ENCODE measurements at places on chromosomes 6 and 20.

DNA sequence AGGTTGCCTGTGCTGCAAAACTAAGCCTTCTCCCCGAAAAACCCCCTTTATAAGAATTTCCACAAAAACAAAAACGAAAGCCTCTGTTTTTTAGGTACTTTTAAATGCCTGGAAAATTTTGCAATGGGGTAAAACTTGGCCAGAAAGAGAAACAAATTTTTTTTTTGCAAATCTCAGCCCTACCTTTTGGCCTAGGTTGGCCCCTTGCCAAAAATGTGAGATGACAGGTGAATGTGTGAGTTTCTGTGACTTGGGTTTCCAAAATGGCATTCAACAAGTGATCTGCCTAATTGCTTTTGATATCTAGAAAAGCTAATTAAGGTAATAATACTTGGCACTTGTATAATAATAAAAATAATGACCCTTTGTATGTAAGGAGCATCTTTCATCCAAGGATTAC lies 48.4 kb downstream of the MAFB start:
- no peak for DNase-seq

GRCh38 chr6:78192057-78192456 lies 539.2 kb downstream of the MEI4 start:
- no peak for DNase-seq

GRCh38 chr6:157481865-157482249 lies 100.9 kb downstream of the ZDHHC14 start:
- DNase-seq, result no peak

DNA sequence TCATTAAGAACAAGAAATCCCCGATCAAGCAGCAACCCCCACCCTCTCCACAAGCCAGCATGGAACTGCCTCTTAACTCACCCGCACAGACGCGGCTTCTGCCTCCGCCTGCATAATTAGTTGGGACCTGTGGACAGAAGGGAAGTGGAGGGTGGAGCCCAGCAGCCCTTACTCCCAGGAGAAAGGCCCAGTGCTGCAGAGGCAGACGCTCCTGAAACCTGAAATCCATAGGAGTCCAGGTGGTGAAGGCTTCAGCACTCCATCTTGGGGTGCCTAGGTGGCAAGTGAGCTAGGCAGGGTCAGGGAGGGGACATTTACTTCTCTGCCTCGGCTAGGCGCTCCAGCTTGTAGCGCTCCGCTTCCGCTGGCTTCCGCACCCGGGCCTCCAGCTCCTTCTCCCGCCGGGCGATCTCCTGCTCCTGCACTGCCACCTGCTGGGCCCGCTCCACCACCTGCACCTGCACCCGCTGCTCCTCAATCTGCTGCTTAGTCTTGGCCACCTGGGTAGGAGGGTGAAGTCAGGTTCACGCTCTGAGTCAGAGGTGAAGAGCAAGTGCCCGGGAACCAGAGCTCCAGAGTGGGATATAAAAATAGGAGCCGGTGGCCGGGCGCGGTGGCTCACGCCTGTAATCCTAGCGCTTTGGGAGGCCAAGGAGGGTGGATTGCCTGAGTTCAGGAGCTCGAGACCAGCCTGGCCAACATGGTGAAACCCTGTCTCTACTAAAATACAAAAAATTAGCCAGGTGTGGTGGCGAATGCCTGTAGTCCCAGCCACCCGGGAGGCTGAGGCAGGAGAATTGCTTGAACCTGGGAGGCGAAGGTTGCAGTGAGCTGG lies 10.7 kb downstream of the TUBB start:
- peak; percentile 89 for DNase-seq

DNA sequence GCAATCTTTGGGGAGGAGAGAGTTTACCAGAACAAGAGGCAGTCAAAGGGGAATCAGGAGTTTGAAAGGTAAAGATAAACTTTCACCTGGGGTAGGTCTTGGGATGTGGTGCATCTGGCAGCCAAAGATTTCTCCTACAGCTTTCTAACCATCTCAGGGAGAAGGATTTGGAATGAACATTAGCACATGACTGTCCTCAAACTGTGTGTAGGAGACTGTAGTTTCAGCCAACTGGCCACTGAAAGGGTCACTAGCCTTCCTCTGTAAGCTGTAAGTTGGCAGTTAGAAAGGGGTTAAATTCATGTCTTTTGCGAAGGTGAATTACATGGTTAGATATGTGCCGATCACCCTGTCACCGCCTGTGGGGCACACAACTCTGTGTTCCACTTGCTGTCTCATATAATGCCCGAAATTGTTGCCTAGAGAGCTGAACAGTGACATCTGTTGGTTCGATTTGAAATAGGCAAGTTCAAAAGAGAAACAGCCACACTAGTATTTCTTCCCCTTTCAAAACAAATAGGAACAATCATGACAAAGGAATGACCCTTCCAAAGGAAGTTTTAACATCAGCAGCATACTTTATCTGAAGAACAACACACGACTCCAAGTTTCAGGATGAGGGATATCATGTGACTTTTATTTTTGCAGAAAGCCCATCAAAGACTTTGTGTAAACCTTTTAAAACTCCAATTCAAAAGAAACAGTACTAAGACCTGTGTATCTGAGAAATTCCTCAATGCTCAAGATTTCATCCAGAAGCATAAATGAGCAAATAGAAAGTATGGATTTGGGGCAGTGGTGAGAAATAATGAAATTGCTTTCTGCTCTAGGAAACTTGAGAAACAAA lies 1.1 kb upstream of the OPN5 start:
- DNase-seq, result peak; percentile 29

- DNase-seq, result no peak
Measured at GRCh38 chr6:158142789-158143188, 25.3 kb downstream of the SERAC1 start.
